Tibial nerve (tissue), 4 donors: ENCODE measurements at places on chromosomes 4 and X. TPM values are rescaled to one million over a fixed set of nuclear protein-coding genes. Genes with fewer than 3 reads are reported as not detected.

The CLDN34 gene
- total RNA-seq: not detected

The GBA3 gene
- total RNA-seq: not detected

The HPRT1 gene
- total RNA-seq: 4.1 TPM

The DRP2 gene
- 207 TPM for total RNA-seq

The DIPK2B gene
- total RNA-seq: 40.2 TPM

The ARHGAP6 gene
- 32.9 TPM for total RNA-seq

The PPP2R2C gene
- under 0.01 TPM for total RNA-seq

The GLUD2 gene
- 0.59 TPM for total RNA-seq

The MAGEH1 gene
- total RNA-seq: 41.4 TPM

The CDX4 gene
- total RNA-seq: not detected

The THAP6 gene
- total RNA-seq: 30.0 TPM

The MAGEA11 gene
- total RNA-seq: not detected

The ENPEP gene
- total RNA-seq: 6.3 TPM

The NPY5R gene
- 0.39 TPM for total RNA-seq

The SLC25A53 gene
- total RNA-seq: 2.2 TPM

The GAGE12J gene
- total RNA-seq: not detected

The DCHS2 gene
- total RNA-seq: not detected

The SSX2 gene
- total RNA-seq: not detected

The BMP3 gene
- total RNA-seq: 40.6 TPM

The PCSK1N gene
- total RNA-seq: 21.8 TPM

The PRR32 gene
- not detected for total RNA-seq

The GAGE2A gene
- total RNA-seq: not detected

The HTN1 gene
- total RNA-seq: not detected

The ATP1B4 gene
- total RNA-seq: not detected

The SFRP2 gene
- total RNA-seq: 38.0 TPM

The HPGD gene
- 2.0 TPM for total RNA-seq

The ZXDA gene
- 11.4 TPM for total RNA-seq

The CSAG3 gene
- total RNA-seq: not detected

The INTU gene
- total RNA-seq: 21.6 TPM

The PLK4 gene
- 0.90 TPM for total RNA-seq

The HSPA4L gene
- total RNA-seq: 3.9 TPM

The PABPC4L gene
- 0.98 TPM for total RNA-seq

The DCAF12L2 gene
- not detected for total RNA-seq

The PLP1 gene
- 727 TPM for total RNA-seq

The ADAMTS3 gene
- 3.0 TPM for total RNA-seq

The LUZP4 gene
- total RNA-seq: not detected

The GLRB gene
- total RNA-seq: 1.2 TPM

The ASMT gene
- 0.63 TPM for total RNA-seq

The TMEM144 gene
- total RNA-seq: 8.2 TPM

The CENPI gene
- total RNA-seq: 2.1 TPM

The PNMA6A gene
- 2.4 TPM for total RNA-seq

The PABPC1L2B gene
- not detected for total RNA-seq

The EFHC2 gene
- total RNA-seq: 2.5 TPM

The ARR3 gene
- total RNA-seq: not detected
